ENCODE measurements at places on chromosomes 7 and 10.

DNA sequence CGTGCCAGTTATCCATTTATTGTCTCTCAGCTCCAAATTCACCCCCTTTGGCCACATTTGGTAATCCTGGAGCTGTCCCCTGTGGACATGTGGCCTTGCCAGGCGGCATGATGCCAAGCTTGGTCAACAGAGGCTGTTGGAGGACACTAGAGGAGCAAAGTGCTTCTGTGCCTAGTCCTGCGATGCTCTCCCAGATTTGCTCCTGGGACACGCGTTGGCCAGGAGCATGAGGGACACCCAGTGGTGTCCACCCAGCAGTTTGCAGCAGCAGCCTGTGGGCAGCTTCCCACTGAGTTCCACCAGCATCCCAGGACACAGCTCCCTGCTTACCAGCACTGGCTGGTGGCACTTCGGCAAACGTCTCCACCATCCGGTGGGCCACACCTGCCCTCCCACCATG, 55.5 kb upstream of the STEAP1B start:
- DNase-seq, result no peak

- DNase-seq, result no peak
Measured at GRCh38 chr7:86923527-86923926, 135.9 kb downstream of the ELAPOR2 start.

GRCh38 chr10:71214641-71215559, 2.5 kb downstream of the UNC5B start:
- no peak for DNase-seq

DNA sequence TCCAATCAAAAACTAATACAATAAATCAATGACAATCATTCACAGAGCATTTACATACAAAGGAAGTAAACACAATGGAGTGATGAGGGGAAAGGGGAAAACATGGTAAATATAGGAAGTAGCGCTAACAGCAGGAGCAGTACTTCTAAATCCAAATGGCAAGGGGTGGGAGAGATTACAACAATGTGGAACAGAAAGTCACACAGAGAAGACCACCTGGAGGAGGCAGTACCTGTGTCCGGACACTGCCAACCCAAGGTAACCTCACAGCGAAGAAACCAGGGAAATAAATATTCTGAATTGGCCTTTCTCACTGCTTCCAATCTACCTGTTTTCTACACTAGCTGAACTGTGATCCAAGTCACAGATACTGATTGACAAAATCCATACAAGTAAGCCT, 58.2 kb downstream of the ABI1 start:
- DNase-seq, result no peak

- no peak for DNase-seq
Measured at GRCh38 chr7:2350861-2351260, 3.8 kb upstream of the EIF3B start.

DNA sequence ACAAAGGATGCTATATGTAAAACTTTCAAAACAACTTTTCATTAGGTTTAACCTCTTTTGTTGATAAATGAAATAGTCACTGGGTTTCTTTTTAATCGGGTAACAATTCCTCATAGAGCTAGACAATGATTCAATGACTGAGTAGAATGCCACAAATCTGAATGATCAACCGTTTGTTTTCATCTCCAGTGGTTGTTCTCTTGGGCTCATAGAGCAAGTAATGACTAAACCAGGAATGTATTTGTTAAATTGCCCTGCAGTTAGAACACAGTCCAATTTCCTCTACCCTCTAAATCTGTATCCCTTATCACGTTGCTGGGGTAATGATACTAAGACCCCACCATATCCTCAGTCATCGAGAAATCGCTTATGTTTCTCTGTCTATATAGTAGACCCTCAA, 40.0 kb downstream of the CNNM1 start:
- DNase-seq, result no peak

DNA sequence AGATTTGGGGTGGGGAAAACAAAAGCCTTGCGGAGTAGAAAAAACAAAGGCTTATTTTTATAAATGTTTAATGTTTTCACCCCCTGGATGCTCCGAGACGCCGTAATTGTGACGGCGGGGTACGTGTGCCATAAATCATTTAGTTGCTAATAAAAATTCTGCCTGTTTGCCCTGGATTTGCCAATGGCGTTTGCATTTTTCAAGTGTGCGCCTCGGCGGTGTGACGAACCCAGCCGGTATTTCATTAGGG, 2.5 kb upstream of the TNRC18 start:
- peak; percentile 67 for DNase-seq

DNA sequence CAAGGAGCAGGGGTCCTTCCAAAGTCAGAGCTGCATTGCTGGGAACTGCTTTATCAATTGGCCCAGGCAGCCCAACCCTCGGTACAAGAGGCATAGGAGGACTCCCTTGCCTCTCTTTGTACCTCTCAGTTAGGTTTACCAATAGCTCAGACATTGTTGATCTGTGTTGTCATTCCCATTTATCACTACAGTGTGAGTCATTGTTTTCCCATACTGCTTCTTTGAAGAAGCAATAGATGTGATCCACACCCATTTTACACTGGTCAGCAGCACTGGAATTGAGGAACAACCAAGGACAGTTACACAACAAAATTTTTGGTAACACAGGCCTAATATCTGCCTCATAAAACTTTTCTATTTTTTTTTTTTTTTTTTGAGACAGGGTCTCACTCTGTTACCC, 307.2 kb downstream of the SNX13 start:
- no peak for DNase-seq

DNA sequence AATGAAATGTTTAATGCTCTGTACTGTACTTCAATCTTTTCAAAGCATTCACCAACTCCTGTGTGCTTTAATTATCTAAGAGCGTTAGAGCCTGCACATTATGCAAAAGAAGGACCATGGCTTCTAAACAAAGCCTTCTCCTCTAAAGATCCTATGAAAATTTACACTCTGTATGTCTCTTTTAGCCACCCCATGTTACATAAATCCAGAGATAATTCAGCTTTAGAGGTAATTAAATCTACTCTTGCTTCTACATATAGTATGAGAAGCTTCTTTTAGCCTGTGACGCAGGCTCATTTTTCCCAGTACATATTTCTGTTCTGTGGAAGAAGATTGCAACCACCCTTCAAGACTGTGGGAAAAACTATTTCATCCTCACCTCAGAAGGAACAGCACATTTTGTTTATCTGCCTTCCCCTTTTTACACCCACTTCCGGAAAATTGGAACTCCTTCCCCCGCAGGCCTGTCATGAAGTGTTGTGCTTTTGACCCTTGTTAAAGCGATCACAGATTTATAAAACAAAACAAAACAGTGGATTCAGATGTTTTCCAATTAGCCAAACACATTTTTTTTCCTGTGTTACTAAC, 8.1 kb upstream of the TAS2R16 start:
- DNase-seq, result no peak

- no peak for DNase-seq
Measured at GRCh38 chr10:128713874-128714570, 587.8 kb upstream of the MKI67 start.

DNA sequence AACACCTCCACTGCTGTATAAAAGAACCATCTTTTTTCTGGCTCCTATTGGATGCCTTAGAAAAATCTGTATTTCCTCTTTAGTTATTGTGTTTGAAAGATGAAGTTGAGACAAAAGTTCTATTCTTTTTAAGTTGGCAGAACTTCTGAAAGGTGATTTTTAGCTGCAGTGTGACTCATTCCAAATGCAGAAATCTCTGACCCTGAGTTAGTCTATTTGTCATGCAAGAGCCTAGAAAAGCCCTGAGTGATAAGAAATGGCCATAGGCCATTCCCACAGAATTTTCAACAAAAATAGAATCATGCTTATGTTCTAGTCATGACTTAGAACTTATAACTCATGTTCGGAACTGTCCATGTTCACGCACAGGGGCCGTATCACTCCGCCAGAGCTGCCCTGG, 89.1 kb downstream of the EGFR start:
- DNase-seq, result no peak

DNA sequence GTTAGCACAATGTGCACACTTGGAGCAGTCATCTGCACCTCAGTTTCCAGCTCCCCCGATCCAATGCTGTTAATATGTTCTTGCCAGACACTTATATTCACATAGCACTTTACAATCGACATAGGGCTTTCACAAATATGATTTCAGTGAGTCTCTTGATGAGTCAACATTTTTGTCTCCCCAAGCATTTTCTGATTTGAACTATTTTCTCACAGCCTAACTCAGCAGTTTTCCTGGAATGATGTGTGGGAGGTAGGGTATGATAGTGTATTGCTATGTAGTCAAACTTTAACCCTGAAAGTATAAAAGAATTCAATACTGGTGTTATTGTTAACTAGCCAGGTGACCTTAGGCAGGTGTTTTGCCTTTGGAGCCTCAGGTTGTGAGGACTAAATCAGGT, 82.5 kb upstream of the LRGUK start:
- no peak for DNase-seq

GRCh38 chr10:85175635-85176034, 847.2 kb downstream of the CCSER2 start:
- no peak for DNase-seq

- DNase-seq, result peak; percentile 59
Measured at GRCh38 chr7:29146057-29146706, at the start of gene CPVL. Gene CPVL (minus strand): TSS chr7:29146537. CDS start chr7:29121061, 25,476 bp downstream.

- DNase-seq, result no peak
Measured at GRCh38 chr7:102421706-102422240, 11.6 kb upstream of the ORAI2 start.

DNA sequence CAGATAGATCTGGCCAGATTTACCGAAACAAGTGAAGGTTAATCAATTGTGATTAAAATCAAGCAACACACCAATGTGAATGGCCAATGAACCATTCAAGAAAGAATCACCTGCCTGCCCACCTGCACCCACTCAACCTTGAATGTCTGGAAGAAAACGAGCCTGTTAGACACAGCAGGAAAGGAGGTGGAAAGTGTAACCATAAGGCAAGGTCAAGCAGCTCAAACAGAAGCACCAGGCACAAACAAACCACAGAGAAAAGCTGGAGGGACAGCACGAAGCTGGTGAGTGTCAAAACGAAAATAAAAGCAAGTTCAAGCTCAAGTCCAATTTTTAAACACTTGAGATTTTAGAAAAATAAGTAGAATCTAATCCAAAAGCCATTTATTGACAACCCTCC, 64.9 kb downstream of the STEAP1B start:
- no peak for DNase-seq

DNA sequence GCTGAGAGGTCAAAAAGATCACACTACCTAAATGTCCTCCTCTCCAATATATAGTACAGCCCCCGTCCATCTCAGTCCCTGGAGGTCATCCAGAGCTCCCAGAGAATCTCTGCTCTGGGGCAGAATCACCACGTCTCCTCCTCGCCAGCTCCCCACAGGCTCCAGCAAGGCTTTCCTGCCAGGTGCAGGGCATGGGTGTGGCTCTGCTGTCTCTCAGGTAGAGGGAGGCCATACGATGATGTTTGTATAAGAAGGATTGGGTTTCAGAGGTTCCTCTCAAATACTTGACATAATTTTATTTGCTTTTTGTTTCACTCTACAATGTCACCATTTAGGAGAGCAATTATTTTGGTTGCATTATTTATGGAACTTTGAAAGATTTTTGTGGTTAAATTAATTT, 98.3 kb upstream of the PRSS58 start:
- no peak for DNase-seq

DNA sequence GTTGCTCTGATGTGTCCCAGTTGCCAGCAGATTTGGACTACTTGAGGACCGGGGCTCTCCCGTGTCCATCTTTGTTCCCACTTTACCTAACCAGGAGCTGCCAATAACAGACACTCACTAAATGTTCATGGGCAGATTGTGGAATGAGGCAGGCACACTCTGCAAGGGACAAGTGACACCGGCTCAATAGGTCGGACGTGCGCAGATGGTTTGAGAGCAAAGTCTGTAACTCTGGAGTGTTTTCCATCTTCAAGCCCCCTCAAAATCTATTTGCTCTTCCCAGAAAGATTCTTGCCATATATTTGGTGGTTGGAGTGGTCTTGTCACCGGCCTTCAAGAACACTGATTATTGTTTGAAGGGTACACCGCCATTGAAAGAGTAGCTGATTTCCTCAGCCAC, 47.2 kb downstream of the THNSL1 start:
- no peak for DNase-seq

GRCh38 chr7:100089458-100090196, 858 bp downstream of the COPS6 start:
- DNase-seq, result no peak

DNA sequence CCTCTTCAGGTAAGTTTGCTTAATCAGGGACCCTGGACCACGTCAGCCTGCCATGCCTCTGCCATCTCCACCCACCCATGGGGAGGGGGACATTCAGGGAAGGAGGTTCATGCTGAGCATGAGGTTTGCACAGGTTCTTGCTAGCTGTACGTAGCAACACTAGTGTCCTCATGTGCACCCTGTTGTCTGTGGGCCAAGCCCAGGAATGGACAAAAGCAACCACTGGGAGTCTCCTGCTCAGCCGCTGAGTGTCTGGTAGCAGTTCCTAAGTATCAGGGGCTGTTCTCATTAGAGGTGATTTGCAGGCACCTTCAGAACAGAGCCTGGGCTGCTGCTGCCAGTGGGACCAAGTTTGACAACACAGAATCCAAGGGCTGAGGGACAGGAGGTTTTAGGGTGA, 17.9 kb downstream of the CASP7 start:
- no peak for DNase-seq

DNA sequence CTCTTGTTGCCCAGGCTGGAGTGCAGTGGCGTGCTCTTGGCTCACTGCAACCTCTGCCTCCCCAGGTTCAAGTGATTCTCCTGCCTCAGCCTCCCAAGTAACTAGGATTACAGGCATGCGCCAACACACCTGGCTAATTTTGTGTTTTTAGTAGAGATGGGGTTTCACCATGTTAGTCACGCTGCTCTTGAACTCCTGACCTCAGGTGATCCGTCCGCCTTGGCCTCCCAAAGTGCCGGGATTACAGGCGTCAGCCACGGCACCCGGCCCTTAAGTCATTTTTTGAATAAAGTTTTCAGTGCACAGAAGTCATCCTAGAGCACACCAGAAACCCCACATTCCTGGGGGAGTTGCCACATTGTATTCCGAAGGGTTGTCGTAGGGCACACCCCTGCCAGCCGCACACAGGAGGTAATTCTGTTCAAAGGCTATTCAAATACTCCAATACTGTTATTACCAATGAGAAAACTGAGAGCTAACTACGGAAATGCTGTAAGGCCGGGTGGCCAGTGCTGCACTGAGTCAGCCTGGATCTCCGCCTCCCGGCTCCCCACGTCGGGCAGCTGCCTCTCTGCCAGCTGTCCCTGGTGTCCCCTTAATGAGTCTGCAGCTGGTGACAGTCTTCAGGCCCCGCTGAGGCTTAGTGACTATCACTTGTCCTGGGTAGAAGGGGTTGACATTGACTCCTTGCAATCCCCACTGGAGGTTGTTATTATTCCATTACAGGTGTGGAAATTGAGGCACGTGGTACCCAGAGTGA, 8.6 kb upstream of the RFC2 start:
- DNase-seq, result no peak

GRCh38 chr10:128116851-128117615, 9.2 kb downstream of the MKI67 start:
- no peak for DNase-seq
